Stimulated activated CD4-positive, alpha-beta T cell treated with anti-CD3 and anti-CD28 coated beads, TNF-alpha, amount 100 ng/mL, for 48 hours (primary cell): ENCODE measurements at places on chromosomes 2 and 18.

DNA sequence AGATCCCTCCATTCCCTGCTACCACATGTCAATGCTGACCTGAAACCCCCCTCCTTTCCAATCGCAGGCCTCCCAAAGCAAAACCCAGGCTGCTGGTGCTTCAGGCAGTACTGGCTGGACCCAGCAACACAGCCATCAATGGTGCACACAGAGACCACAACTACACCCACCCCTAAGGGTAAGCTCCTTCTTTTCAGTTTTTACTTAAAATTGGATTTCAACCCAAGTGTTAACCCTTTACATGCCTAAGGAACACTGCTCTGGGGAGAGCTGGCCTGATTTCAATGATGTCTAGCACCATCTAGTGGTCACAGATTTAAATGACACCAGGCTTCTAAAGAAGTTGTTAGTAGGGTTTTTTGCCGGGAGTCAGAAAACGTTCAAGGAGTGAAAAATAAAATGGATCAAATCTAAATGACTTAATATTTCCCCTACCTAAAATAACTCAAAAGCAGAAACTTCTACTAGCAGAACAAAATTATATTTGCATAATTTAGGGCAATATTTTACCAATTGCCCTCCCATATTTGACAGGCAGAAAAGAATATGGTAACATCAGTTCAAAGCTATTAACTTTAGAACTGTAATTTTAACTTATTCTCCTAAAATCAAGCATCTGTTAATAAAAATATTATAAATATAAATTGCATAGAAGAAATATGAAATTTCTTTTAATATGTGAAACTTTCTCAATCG, 24.6 kb downstream of the FECH start:
- DNase-seq = no peak

DNA sequence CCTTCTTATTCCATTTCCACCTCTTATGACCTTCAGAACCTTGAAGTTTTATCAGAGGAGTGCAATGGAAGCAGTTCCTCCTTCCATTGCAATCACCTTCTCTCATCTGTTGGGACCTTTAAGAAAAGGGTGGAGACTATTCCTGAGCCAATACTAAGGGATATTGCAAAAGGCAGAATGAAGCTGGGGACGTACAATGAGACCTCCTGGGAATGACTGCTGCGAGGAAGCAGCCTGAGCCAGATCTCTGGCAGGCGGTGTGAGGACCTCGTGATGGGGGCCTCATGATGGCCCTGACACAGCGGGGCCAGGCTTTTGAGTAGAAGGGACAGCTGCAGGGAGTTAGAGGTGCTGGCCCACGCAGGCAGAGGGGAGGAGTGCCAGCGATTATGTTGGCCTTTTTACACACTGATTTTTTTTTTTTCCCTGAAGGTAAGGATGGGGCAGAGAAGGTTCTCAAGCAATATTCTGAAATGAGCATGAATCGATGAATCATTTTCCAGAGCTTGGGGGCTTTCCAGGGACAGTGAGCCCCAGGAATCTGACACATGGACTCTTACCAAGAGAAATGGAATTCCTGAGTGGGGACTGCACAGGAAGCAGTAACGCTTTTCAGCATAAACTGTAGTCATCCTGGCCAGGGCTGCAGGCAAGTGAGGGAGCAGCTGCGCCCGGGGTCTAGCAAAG, 40.0 kb upstream of the LAPTM4A start:
- DNase-seq = no peak

DNA sequence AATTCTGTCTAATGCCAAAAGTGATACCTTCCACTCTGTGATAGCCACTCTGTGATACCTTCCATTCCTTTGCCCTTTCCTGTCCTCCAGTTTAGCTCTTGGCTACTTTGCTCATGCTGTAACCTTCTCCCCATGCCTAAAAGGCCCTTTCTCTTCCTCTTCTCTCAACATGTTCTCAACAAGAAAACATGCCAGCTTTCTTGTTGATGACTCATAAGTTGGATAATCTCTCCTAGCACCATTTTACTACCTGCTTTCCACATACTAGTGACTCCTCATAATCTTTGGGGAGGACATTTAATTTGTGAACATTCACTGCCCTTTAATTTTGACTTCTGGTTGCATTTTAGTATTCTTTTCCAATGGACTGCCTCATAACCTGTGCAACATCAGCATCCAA, 55.9 kb upstream of the NT5C1B start:
- no peak for DNase-seq

GRCh38 chr2:27636766-27637165, 7.9 kb downstream of the GPN1 start:
- DNase-seq = no peak

DNA sequence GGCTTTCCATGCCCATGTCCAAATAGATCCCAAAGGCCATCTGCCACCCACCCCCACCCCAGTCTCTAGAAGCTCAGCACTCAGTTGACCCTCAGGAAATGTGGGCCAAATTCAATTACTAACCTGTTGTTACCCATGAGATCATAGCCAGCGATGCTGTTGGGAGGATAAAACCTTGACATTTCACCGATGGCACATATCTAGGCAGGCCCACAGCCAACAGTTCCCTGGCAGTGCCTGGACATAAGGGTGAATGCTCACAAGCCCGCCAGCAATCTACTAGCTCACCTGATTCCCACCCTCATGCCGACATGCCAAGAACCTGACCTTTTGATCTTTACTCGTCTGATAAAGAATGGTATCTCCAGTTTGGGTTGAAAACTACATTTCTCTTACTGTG, 11.8 kb upstream of the ACOXL start:
- DNase-seq = no peak
